ENCODE measurements at places on chromosomes 11 and 22.
A peak's percentile ranks its signal among the peaks of the same experiment; 100 is the strongest.

GRCh38 chr11:130740819-130741218 is 175.5 kb downstream of the SNX19 start:
- no peak for DNase-seq

GRCh38 chr11:75428281-75428724 is 4.7 kb downstream of the KLHL35 start:
- peak; percentile 67 for DNase-seq

DNA sequence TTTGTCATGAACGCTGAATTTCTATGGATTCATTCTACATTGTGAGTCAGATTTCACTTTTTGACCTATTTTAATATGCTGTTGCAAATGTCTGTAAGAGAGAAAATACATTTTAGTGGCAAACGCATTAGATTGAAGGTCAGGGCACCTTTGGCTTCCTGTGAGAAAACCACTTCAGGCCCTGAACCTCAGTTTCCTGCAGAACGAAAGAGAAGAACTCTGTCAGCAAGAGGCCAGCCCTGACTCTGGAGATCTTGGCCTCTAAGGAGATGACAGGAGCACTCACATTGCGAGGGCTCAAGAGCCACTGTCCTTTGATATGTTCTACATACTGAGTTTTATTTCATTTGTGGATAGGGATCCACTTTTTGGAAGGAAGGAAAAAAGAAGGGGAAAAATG is 83.6 kb downstream of the KCNJ1 start:
- no peak for DNase-seq

DNA sequence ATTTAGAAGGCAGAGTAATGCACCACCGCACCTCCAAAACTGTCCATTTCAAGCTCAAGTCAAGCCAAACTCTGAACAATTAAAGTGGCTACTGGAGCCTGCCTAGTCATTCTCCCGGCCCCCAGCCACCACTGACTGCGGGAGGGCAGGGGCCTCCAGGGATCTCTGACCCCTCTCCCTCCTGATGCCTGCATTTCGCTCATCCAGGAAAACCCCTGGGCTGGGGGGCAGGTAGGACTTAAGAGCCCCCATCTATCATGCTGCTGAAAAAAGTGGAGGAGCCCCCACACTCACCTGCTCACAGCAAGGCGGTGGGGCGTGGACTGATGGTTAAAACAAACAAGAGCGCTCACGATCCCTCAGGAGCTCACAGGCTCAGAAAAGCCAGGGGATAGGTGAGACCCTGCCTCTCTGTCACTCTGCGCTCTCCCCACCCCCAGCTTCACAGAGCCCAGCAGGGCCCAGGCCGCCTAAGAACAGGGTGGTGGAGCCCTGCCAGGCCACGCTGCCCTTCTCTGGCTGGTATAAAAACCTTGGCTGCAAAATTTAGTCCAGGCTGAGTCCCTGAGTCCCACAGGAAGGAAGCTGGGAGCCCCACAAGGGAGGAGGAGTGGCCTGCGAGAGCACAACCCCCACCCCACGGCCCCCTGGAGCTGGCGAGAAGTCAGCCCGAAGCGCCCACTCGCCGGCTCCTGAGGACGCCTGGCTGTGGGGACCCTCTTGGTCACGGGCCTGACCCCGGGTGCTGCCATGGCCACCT is 21.0 kb upstream of the MOB2 start:
- DNase-seq, result no peak

GRCh38 chr11:10095412-10096208 is 198.4 kb downstream of the SBF2 start:
- no peak for DNase-seq

GRCh38 chr11:92251980-92252379 is 27.4 kb downstream of the FAT3 start:
- DNase-seq, result no peak

Data from activated CD4-positive, CD25-positive, alpha-beta regulatory T cell treated with anti-CD3 and anti-CD28 coated beads, Interleukin-2, amount 50 U/mL, for 72 hours (primary cell).